Activated gamma-delta T cell (primary cell): ENCODE measurements at places on chromosomes 16 and 17.

- DNase-seq, result no peak
Observed at GRCh38 chr16:19644877-19645276, 73.2 kb downstream of the KNOP1 start.

GRCh38 chr17:44778656-44779210 lies 19.9 kb downstream of the ADAM11 start:
- no peak for DNase-seq

GRCh38 chr17:10210151-10210574 lies 11.8 kb upstream of the GAS7 start:
- no peak for DNase-seq

DNA sequence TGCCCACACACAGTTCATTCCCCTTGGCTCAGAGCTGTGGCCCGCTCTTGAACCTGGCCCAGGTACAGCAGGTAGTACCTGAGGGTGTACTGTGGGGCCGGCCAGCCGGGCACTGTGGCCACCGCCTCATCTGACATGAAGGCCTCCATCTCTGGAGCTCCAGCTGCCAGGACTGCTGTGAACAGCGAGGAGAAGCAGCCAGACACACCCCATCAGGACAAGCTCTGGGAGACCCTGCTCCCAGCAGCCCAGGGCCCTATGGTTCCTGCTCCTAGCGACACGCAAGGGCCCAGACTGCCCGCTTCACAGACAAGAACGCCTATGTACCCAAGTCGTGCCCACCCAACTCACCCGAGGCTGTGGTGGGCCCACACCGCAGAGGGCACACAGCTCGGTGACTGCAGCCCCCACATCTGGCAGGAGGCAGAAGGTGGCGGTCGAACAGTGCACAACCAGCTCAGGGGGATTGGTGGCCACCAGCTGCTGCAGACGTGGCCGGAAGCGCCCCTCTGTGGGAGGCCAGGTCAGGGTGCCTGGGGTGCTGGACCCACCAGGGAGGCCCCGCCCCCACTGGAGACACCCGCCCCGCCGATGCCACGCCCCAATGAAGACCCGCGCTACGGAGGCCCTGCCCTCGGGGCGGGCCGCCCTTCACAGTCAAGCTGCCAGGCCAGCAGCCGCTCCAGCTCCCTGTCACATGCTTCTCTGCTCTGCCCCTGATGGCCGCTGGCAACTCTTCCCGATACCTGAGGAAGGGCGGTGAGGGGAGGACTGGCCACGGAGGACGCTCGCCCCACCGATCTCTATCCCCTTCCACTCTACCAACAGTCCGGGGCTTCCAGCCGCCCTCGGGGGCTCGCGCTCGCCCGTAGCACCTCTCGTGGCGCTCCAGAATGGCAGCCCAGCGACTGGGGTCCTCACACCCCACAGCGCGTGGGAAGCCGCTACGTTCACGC lies 1.1 kb upstream of the STUB1 start:
- no peak for DNase-seq

DNA sequence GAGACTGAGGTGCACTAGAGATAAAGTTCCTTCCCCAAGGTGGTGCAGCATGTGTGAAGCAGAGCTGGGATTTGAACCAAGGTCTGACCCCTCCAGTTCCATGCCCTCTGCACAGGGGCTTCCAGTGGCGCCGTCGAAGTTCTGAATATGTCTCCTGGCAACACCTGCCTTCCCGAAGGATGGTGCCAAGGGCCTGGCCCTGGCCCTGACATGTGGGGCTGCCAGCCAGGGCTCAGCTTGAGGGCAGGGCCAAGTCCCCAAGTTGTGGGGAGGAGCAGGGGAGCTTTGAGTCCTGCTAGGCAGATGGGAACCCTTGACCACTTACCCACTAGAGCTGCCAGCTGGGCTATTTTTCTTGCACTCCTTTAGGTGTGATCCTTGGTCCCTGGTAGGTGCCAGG lies 56.4 kb downstream of the NKD1 start:
- DNase-seq, result no peak

DNA sequence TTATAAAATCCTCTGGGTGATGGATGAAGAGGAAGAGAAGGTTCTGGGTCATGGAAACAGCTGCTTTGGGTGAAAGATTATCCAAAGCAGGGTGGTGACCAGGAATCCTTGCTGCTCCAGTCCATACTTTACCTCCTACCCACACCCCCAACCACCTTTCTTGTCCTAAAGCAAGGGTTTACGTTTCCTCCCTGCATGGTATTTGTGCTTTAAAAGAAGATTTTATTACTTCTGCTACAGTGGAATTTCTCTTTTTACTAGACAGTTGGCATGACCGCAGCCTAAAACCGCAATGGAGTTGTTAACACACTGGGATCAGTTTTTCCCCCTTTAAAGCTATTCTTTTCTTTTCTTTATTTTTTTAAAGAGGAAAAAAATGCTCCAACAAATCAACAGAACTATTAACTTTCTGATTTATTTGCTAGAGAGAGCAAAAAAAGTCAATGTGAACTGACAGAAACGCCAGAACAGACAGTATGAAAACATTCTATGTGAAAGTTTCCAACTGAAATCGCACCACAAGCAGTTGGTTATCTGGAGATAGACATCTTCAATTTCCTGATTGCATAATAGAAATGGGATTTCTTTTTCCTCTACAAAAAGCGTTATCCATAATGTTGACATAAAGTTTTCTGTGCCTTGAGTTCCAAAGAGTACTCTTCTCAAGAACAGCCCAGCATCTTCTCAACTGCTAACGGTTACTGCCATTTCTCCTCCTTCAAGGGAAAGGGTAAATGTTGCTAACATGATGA lies 236.0 kb downstream of the IRX3 start:
- no peak for DNase-seq

DNA sequence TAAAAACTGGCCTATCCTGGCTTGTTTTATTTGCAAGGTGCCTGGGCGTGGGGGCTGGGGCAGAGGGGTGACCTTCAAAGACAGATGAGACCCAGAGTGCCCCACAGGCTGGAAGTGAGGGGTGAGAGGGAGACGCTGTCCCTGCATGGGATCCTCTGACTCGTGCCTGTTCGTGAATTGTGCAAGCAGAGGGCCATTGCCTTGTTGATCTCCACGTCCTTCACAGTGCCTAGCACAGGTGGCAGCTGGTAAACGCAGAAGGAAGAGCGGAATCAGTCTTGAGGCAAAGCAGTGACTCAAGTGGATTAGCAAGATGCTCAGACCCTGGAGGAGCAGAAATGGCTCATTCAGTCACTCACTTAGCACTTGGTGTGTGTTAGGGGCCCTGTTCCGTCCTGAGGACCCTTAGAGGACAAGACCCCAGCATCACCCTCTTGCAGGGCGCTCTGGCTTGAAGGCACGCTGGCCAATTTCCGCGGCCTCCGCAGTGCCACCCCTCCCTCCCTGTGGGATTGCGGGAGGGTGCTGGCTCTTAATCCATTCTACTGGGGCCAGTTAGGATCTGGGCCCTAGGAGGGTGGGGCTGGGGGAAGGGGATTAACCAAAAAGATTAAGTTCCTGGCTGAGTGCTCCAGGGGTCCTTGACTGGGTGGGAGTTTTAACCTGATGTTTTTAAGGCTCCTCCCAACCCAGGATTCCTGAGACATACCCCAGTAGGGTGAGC lies 151.2 kb downstream of the CCDC182 start:
- no peak for DNase-seq

DNA sequence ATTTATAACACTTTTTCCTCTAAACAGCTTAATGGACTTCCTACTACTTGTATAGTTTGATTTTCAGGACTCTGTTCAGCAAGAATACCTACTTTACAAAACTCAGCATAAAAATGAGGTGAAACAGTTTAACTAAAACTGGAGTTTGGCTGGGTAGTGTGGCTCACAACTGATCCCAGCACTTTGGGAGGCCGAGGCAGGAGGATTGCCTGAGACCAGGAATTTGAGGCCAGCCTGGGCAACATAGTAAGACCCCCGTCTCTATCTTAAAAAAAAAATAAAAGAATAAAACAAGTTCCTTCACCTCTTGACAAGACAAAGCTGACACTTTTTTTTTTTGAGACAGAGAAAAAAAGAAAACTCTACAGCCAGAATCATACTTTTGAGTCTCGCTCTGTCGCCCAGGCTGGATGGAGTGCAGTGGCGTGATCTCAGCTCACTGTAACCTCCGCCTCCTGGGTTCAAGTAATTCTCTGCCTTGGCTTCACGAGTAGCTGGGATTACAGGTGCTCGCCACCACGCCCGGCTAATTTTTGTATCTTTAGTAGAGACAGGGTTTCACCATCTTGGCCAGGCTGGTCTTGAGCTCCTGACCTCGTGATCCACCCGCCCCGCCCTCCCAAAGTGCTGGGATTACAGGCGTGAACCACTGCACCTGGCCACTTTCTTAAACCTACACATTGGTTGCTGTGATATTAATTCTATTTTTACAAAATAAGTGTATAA lies 2.6 kb downstream of the PDF start:
- no peak for DNase-seq

DNA sequence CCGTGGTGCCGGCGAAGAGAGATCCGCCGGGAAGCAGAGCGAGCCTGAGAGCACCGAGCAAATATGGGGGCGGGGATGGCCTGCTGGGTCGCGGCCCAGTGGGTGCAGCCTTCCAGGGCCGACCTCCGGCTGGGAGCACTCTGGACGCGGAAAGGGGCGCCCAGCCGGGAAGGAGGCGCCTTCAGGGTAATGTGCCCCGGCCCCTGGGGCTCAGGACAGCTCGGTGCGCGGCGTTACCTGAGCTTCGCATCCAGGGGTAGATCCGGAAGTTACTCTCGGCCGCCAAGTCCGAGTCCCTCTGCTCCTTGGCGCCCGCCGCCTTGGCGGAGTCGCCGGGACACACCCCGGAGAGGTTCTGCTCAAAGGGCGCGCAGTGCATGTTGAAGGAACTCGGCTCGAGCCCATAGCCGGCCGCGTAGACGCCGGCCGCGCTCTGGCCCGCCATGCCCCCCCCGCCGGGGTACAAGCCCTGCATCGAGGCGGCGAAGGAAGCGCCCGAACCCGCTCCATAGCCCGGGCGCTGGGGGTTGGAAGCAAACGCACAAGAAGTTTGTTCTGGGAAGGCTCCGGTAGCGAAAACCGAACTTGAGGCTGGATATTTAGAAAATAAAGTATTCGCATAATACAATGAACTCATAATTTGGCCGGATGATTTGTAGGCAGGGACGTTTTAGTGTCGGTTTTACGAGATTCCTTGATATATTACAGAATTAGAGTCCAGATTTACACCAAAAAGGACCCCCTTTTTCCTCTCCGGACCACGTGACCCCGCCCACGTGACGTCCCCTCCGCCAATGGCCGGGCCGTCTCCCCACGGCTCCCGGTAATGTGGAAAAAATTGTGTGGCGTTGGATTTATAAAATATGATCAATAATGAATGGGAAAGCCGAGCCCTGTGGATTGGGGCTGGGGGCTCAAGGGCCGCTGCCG lies at the start of gene HOXB7:
Gene HOXB7 (minus strand): TSS at position 736 of the 930 bp plus-strand sequence. CDS start 99 bp downstream, at position 637.
- DNase-seq, result peak; percentile 54

GRCh38 chr16:25177831-25178688 lies 38.7 kb upstream of the AQP8 start:
- no peak for DNase-seq

GRCh38 chr17:8952191-8952590 lies 13.3 kb downstream of the PIK3R5 start:
- no peak for DNase-seq

GRCh38 chr17:60167065-60167741 lies 17.4 kb downstream of the CA4 start:
- no peak for DNase-seq

DNA sequence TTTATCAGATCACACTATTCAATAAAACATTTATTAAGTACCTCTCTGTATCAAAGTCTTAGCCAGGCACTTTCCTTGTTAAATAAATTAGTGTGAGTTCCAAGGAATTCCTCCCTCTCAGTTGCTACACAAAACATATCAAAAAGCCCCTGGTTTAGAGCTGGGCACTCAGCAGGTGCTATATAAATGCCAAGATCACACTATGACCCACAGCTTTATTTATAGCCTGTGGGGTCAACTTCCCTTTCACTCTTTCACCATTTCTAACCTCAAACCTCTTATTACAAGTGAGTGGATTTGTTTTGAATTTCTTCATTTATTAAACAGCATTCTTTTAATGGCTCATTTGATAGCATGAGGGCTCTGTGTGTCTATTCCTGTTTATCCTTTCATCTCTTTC lies 112.6 kb upstream of the MPHOSPH6 start:
- DNase-seq, result no peak
